ENCODE measurements at places on chromosomes 7 and 10.

DNA sequence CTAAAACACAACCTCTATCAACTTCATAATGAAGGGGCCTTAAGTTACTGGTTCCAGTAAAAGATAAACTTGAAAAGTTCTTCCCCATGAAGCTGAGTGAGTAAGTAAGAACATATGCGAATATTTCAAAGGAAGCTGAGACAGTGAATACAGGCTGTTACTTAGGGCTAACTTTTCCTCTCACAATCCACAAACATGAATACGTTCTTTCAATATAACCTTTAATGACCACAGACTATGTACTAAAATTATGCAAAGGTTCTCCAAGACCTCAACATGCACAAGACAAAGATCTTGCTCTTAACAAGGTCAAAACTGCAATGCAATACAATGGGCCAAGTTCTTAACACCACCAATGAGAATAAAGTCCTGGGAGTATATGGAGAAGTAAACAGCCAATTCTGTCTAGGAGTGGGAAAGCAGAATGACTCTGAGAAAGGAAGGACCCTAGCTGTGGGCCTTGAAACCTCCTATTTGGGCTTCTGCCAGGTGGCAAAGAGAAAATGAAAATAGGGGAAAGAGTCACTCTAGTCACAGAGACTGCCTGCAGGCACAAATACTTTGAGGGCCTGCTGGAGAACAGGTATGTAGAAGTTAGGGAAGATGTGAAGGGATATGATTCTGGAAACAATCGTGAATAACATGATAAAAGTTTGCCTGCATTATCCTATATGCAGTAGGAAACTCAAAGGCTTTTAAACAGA, 43.7 kb downstream of the OSBPL3 start:
- DNase-seq: no peak

DNA sequence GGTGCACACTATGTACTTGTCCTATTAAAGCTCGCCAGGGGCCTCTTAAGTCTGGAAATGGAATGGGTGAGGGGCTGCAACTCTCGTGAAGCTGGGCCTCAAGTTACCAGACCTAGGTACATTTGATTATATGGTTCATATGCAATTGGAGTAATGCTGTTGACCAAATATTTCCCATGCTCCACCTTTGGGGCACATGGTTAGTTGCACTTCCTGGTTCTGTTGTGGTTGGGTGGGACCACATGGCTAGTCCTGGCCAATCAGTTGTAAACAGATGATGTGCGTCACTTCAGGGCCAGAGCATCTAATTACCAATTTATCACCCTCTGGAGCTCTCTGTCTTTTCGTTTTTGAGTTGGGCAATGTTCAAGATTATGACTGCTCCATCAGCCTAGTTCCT, 39.5 kb upstream of the OPN4 start:
- no peak for DNase-seq

DNA sequence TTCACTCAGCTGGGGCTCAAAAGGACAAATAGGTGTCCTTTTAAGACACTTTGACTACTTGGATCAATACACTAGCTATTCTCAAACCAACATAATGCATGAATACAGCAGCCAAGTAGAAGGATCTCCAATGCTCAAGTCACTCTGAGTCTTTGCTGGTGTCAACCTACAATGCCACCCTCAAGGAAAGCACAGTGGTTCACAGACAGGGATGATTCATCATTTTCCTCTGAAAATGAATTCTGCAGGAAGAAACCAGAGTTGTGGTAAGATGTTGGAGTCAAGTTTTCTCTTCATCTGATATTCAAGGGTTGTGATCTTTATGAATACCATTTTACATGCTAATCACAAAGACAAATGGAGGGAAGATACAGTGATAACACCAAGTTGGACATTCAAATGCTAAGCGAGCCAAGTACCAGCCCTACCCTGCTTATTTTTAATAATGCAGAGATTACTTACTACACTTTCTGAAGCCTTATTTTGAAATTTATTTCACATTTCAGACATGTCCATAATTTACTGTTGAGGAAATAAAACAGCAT, 143.1 kb upstream of the FGFR2 start:
- no peak for DNase-seq

DNA sequence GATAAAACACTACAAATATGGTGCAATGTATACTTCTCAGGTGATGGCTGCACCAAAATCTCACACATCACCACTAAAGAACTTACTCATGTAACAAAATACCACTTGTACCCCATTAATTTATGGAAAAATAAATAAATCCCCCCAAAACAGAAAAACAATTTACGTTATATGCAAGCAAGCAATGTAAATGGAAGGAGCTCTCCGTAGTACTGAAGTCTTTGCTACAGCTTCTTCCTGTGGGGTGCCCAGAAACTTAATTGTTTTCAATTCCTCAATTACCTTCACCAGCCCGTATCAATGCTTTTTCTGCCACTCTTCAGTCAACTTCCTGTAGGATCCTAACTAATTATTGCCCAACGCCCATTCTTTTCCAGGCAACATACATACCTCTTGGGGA, 138.1 kb downstream of the RELN start:
- no peak for DNase-seq

GRCh38 chr7:150966002-150966401, 12.1 kb downstream of the KCNH2 start:
- no peak for DNase-seq

Measured in activated CD4-positive, alpha-beta T cell treated with anti-CD3 and anti-CD28 coated beads, Interleukin-2, amount 50 U/mL, for 1 hour (primary cell).